A549 treated with CORT108297 at 1 μM for 4 hours (cell line): ENCODE measurements at places on chromosomes 3 and 15. TPM values are rescaled to one million over a fixed set of nuclear protein-coding genes. Genes with fewer than 3 reads are reported as not detected.

The CCDC13 gene
- total RNA-seq = 0.25 to 0.51 TPM (median 0.49 TPM) in 5 replicates

The TYRO3 gene
- 13.4 to 15.8 TPM (median 14.3 TPM) in 5 replicates for total RNA-seq

The ARNT2 gene
- total RNA-seq = 14.5 to 18.7 TPM (median 17.0 TPM) in 5 replicates

The OR5K4 gene
- total RNA-seq = not detected in 5 replicates

The RBM6 gene
- 23.6 to 32.9 TPM (median 26.4 TPM) in 5 replicates for total RNA-seq

The ISLR2 gene
- 0.14 to 0.37 TPM (median 0.15 TPM) in 5 replicates for total RNA-seq

The PXK gene
- 5.5 to 6.6 TPM (median 6.2 TPM) in 5 replicates for total RNA-seq

The KIF7 gene
- 3.5 to 5.1 TPM (median 4.4 TPM) in 5 replicates for total RNA-seq

The GPR171 gene
- total RNA-seq = not detected in 5 replicates

The RHCG gene
- total RNA-seq = 37.1 to 45.3 TPM (median 39.8 TPM) in 5 replicates

The SMCO1 gene
- 0.03 TPM in 1 of 5 replicates, not detected in the others for total RNA-seq

The HERC2 gene
- total RNA-seq = 40.6 to 52.1 TPM (median 45.3 TPM) in 5 replicates

The C2CD4A gene
- total RNA-seq = 0.05 to 0.11 TPM (median 0.07 TPM) in 5 replicates

The KCNMB2 gene
- not detected in 5 replicates for total RNA-seq

The ATP11B gene
- total RNA-seq = 8.1 to 12.3 TPM (median 10.5 TPM) in 5 replicates

The CGNL1 gene
- 1.1 to 1.4 TPM (median 1.3 TPM) in 5 replicates for total RNA-seq

The DYNC1LI1 gene
- total RNA-seq = 35.5 to 45.2 TPM (median 38.4 TPM) in 5 replicates

The LYSMD2 gene
- 24.8 to 29.2 TPM (median 26.4 TPM) in 5 replicates for total RNA-seq

The SLC6A1 gene
- total RNA-seq = not detected in 5 replicates

The MYEF2 gene
- 13.7 to 19.9 TPM (median 15.9 TPM) in 5 replicates for total RNA-seq

The HDC gene
- 0.04 to 0.23 TPM (median 0.10 TPM) in 4 of 5 replicates, not detected in the other for total RNA-seq

The SCAMP5 gene
- 11.8 to 15.0 TPM (median 14.3 TPM) in 5 replicates for total RNA-seq

The HTR3E gene
- total RNA-seq = not detected in 5 replicates

The DCBLD2 gene
- 199 to 283 TPM (median 255 TPM) in 5 replicates for total RNA-seq

The SLC12A1 gene
- total RNA-seq = not detected in 5 replicates
